ENCODE measurements at places on chromosomes 6 and 20.

GRCh38 chr6:3732345-3733141 lies 19.0 kb downstream of the PXDC1 start:
- peak; percentile 65 for DNase-seq

- no peak for DNase-seq
Observed at GRCh38 chr6:449486-450419, 58.2 kb downstream of the IRF4 start.

- no peak for DNase-seq
Observed at GRCh38 chr6:15829156-15829555, 166.3 kb upstream of the DTNBP1 start.

DNA sequence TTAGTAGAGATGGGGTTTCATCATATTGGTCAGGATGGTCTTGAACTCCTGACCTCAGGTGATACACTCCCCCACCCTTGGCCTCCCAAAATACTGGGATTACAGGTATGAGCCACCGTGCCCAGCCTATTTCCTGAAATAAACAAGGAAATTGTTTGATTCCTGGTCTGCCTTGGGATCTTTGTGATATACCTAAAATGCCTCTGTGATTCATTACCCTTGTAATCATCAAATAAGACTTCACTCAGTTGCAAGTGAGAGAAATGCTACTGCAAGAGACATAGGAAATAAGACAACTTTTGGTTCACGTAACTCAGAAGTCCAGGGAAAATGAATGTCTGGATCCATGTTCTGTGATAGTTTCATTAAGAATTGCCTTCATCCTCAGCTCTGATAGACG lies 173.2 kb upstream of the MARCKS start:
- no peak for DNase-seq

DNA sequence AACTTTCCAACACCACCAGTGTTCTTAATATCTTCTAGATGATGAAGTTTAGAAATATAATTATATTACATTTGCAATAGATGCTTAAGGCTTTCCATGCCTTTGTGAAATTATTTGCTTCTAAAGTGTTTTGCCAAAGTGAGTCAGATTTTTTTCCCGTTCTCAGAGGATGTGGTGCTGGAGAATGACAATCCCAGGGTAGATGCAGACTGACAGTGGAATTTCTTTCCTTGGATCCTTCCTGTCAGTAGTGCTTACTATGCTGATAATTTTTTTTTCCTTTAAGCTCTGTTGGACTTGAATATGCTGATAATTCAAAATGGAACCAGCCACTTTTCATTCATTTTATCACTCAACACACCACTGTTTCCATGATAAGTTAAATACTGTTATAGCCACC lies 59.9 kb upstream of the SOX4 start:
- no peak for DNase-seq

- DNase-seq: no peak
Observed at GRCh38 chr6:33641602-33642001, 20.5 kb downstream of the ITPR3 start.

DNA sequence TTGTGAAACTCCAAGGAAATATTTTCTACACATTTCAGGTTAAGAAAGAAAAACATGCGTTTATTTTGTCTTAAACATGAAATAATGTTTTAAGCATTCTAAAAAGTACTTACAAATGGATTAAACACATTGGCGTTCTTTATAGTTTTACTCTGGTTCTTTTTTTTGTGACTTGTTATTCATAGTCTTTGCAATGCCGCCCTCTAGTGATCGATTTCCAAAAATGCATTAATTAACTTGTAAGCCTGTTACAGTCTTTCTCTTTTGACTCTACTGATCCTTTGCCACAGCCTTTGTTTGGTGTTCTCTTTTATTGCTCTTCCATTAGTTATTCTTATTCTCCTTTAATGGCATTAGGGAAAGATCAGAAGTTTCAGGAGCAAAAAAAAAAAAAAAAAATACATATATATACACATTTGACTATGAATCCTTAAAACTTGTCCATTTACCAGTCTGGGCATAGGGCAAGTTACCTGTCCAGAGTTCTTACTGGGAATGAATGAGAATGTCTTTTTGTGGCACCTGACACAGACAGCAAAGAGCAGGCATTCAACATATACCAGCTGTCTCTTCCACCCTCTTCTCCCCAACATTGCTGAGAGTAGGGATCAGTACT lies 59.9 kb downstream of the MACROD2 start:
- DNase-seq: peak; percentile 18

- no peak for DNase-seq
Observed at GRCh38 chr6:92069781-92070180, 1349.6 kb downstream of the EPHA7 start.

DNA sequence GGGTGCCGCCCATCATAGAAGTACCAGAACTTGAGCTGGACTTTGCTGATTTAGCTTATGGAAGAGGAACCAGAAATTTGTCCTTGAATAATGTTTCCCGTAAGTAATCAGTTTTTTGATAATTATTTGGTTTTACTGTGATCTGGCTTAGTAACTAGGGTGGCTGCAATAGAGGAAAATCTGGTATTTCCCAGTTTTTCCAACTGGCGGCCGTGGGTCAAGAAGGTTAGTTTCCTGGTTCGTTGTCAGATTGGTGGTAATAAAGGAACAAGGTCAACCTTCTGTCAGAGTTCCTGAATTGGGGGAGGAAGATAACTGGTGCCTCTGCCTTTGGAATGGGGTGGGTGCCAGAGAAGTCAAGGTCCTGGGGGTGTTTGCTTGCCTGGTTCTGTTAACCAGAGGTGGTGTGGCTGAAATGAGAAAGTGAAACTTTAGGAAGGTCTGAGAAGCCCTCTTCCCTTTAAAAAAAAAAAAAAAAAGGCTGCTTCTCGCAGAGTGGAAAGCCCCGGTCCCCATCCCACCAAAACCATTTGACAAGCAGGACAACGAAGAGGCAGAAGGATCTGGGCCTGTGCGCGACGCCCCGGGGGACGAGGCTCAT lies at the start of gene CALHM6:
TSS of gene CALHM6 (plus strand) at position 45 of the 601 bp plus-strand sequence. CDS start at position 600, 555 bp downstream.
- no peak for DNase-seq

DNA sequence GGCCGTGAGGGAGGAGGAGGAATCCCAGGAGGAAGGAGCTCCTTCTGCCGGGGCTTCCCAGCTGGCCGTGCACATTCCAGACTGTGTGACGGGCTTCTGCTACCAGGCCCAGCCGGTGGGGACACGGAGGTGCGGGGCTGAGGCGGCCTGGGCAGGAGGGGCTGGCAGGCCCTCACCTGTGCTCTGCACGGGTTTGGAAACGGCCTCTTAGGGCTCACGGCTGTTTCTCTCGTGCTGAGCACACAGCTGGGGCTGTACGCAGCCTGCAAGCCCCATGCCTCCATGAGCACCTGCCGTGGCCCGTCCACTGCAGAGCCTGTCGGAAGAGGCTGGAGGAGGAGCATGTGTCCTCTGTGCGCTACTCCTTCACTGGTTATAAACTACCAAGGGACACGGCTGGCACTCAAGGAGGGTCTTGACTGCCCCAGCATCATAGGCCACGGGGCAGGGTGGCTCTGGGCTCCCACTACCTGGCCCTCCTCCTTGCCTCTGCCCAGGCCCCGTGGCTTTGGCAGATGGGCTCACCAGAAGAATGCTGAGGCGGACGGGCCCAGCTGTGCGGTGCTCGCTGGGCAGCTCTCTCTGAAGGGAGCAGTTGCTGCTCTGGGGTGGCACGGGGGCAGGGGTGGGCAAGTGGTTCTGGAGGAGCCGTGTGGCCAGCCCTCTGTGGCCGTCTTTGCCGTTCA lies 15.8 kb downstream of the NPEPL1 start:
- DNase-seq: no peak

DNA sequence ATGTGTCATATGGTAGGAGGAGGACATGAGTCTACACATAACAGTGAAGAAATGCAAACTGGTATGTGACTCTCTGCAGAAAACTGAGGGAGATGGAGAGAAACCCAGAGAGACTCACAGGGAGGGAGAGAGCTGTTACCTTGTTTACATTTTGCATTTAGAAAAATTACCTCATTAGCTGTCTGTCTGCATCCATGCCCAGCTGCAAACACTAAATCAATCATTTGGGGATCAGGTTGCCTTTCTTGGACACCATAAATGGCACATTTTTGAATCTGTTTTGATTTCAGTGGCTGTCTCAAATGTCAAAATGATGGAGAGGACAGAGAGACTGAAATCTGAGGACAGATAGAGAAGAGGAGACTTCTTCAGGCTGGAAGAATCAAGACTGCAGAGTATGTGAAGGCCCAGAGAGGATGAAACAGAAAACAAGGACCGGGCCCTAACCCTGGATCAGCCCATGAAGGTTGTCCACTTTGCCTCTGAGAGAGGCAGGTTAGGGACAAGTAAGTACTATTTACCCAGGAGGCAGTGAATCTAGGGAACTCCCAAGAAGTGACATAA lies 92.2 kb downstream of the UNC5CL start:
- DNase-seq: no peak

- no peak for DNase-seq
Observed at GRCh38 chr20:59412875-59413284, 112.5 kb downstream of the EDN3 start.

GRCh38 chr6:158793432-158793831 lies 25.7 kb downstream of the EZR start:
- DNase-seq: peak; percentile 61

All from CD4-positive, alpha-beta T cell treated with Interleukin-21 for 1 hour (primary cell).